ENCODE measurements at places on chromosomes 4 and X.

DNA sequence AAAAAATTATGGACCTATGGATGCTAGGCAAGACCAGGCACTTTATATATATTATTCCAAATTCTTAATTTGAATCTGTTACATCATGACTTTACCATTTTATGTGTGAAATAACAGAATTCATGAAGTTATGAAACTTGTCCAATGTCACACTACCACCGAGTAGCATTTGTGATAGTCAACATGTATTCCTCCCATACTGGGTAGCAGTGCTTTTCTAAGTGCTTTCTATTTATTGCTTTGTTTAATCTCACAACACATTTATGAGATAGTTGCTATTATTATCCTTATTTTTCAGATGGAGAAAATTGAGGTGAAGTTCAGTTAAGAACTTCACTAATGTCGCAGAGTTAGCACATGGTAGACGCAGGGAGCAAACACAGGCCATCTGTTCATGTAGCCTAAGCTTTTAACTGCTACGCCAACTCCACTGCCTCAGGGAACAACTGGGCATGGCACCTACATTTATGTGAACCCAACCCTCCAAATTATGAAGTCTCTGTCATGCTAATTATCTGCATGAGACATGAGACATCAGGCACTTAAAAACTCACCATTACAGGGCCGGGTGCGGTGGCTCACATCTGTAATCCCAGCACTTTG lies 20.8 kb downstream of the GUCY1A1 start:
- no peak for DNase-seq

GRCh38 chrX:3141031-3141430 lies 99.8 kb downstream of the ARSF start:
- DNase-seq, result no peak

- no peak for DNase-seq
Observed at GRCh38 chrX:74814681-74815080, 110.6 kb downstream of the NEXMIF start.

DNA sequence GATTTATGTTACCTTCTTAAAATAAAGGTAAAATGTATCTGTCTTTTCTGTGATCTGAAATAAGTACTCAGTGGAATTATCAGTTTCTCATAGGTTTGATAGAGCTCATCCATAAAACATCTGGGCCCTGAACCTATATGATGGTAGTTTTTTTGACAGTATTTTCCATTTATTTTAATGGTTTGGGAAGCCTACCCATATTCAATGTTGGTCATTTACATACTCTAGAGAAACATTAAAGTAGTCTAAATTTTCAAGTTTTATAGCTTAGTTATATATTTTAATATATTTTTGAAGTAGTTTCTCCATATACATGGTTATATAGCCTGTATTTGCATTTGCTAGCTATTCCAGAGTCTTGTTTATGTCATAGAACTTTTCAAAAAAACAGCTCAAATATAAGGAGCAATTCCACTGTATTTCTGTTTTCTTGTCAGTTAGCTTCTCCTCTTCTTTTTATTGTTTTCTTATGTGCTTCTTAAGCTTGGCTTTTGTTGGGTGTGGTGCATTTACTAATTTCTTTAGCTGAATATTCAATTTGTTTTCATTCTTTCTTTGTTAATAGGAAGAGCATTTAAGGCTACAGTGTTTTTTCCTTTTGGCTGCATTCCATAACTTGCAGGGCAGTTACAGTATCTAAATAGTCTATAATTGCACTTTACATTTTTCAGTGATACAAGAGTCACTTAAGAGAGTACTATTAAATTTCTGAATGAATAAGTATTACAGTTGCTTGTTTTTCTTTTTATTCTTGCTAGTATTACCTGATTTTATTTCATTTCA lies 181.4 kb downstream of the DKK2 start:
- DNase-seq, result no peak

GRCh38 chr4:11287055-11287454 lies 141.6 kb downstream of the HS3ST1 start:
- no peak for DNase-seq

- no peak for DNase-seq
Observed at GRCh38 chr4:109177096-109177810, 125.2 kb downstream of the COL25A1 start.

GRCh38 chr4:40395166-40395900 lies 60.2 kb downstream of the CHRNA9 start:
- DNase-seq, result no peak

DNA sequence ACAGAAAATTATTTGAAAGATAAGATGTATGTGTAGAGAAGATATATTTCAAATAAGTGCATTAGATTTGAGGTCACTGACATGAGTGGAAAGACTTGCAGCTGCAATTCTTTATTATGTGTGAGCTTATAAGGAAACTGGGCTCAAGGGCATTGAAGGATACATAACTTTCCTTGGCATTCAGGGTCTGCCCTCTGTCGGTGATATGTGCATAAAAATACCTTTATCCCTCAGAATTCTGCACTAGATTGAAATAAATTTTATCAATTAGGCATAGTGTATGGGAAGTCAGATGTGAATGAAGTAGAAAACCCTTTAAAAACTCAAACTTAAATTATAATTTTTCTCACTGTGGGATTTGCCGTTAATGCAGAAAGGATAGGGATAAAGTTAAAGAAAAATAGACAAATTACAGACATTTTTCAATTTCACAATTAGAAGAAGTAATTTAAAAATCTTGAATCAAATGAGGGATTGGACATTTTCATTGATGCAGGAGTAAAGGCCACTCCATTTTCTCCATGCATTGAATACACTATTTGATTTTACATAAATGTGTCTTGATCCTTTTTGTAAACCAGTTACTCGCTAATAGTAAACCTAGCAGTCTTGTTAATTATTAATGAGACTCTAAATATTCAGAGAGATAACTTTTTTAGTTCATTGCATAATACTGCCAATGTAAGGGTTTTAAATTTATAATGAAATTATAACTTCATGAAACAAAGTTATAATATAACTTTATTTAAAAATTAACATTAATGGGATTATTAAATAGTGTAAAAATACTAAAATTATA lies 21.0 kb upstream of the ETNPPL start:
- no peak for DNase-seq

DNA sequence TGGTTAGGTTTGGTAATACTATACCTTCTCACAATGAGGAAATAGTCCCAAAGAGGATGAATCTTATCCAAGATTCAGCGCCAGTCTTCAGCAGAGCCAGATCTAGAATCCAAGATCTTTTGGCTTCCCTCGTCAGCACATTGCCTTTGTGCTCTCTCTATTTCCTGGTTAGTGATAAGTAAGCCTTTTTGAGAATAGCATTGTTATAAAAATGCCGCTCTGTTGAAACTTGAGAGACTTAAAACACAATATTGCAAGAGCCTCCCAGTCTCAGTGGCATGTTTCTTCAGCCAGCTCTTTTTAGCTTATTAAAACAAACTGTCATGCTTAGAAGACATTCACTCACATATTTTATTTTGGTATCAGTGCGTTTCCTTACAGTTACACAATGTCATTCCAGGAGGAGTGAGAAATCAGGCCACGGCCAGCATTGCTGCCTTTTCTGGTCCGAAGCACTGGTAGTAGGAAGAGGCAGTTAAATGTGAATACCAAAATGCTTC lies 141.4 kb downstream of the KLHL8 start:
- DNase-seq, result no peak

- no peak for DNase-seq
Observed at GRCh38 chr4:35925806-35926205, 318.5 kb downstream of the ARAP2 start.

DNA sequence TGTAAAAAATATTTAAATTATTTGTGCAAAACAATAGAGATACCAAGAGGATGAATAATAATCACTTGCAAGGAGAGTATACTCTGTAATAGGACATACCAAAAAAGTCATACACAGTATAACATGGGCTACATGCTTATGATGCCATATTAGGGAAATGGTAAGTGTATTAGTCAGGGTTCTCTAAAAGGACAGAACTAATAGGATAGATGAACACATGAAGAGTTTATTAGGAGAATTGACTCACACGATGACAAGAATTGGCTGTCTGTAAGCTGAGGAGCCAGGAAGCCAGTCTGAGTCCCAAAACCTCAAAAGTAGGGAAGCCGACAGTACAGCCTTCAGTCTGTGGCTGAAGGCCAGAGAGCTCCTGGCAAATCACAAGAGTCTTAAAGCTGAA lies 151.2 kb downstream of the DTHD1 start:
- no peak for DNase-seq

DNA sequence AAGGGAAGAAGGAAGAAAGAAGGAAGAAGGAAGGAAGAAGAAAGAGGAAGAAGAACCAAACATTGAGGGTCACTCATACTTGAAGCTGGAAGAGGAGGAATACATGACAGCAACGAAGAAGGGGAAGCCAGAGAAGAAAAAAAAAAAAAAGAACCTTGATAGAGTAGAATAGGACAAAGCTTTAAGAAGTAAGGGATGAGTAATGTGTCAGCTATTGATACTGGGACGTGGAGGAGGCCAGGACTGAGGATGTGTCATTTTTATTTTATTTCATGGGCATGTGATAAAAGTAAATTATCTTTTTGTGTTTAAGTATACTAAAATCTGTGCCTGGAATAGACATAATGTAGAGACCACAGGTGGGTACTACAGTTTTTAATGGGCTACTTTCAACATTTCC lies 6.4 kb downstream of the EDA2R start:
- DNase-seq, result no peak

GRCh38 chr4:87185146-87185870 lies 35.1 kb downstream of the KLHL8 start:
- no peak for DNase-seq

DNA sequence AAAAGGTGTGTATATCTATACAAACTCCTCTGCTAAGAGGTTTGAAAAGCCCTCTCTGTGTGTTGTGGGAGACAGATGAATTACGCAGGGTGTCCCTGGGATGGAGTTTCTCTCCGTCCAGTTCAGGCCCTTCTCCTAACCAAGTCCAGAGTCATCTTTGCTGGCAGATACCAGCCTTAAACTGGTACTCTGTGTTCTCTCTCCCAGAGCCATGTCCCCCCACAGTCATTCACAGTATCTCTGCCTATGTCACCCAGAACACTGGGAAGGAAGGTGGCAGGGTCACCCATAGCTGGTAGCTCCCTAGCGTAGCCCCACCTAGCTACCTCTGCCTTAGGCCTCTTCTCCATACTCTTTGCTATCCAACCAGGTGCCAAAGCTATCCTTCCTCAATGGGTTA lies 8.9 kb downstream of the AMER1 start:
- DNase-seq, result no peak

DNA sequence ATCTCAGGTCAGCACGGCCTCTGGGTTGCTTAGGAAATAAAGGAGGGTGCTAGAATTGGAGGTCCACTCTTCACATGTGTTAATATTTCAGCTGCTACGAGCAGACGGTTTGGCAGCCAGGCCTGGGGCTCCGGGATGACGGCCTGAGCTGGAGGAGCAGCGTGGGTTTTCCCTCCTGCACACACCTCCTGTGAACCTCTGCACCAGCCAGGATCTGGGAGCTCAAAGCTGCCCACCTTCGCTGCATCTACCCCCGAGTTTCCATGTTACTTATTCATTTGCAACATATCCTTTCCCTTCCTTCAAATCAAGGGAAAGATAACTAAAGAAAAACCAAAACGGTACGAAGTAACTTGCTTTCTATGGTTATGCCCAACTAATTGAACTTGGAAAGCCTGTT lies 13.6 kb downstream of the STOX2 start:
- no peak for DNase-seq

DNA sequence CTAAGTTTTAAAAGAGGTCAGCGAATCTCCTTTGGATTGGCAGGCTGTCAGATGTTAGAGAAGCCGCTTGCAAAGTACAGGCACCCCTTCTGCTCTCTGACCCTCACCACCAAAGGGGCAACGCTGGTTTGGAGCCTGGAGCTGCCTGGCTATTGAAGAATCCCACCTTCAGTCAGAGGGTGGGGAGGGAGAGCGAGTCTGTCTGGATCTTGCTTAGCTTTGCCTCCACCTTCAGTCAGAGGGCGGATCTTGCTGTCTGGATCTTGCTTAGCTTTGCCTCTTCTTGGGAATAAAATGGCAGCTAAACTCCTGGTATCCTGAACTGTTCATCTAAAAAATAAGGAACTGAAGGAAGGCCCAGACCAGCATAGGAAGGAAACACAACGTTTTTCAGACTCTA lies 7.3 kb downstream of the CCDC110 start:
- no peak for DNase-seq

DNA sequence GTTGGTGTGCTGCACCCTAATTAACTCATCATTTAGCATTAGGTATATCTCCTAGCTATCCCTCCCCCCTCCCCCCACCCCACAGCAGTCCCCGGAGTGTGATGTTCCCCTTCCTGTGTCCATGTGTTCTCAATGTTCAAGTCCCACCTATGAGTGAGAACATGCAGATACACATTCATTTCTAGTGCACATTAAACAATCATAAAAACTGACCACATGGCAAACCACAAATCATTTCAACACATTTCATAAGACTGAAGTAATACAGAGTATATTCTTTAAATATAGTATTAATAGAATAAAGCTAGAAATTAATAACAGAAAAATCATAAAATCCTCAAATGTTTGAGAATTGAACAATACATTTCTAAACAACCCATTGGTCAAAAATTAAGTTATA lies 34.1 kb downstream of the PRKG2 start:
- DNase-seq, result no peak

DNA sequence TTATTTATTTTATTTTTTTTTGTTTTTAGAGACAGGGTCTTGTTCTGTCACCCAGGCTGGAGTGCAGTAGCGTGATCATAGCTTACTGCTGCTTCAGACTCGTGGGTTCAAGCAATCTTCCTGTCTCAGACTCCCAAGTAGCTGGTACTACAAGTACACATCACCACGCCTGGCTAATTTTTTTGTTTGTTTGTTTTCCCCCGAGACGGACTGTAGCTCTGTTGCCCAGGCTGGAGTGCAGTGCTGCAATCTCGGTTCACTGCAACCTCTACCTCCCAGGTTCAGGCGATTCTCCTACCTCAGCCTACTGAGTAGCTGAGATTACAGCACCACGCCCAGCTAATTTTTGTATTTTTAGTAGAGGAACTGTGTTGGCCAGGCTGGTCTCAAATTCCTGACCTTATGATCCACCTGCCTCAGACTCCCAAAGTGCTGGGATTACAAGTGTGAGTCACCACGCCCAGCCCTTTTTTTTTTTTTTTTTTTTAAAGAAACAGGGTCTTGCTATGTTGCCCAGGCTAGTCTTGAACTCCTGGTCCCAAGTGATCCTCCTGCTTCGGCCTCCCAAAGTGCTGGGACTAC lies 32.2 kb downstream of the COPS4 start:
- no peak for DNase-seq

- DNase-seq, result peak; percentile 1
Observed at GRCh38 chrX:81377329-81377728, 175.4 kb downstream of the SH3BGRL start.

- DNase-seq, result no peak
Observed at GRCh38 chr4:7034262-7035081, 8.7 kb upstream of the TADA2B start.

DNA sequence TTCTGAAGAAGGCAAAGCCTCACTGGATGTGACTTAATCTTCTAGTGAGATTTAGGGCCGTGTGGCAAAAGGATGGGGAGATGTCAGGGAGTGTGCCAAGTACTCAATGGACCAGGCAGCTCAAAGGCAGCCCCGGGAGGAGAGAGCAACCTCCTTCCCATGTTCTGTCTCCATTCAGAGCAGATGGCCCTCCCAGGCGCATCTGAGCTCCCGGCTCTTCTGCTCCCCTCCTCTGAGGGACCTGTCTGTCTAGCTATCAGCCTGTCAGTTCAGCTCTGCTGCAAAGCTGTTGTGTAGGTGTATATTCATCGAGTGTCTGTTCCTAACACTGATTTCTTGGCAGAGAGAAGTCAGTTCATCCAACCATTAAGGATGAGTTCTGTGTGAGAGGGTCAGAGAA lies 10.9 kb upstream of the PORCN start:
- DNase-seq, result no peak

GRCh38 chr4:153509724-153510123 lies 43.6 kb downstream of the TMEM131L start:
- DNase-seq, result no peak

GRCh38 chrX:129786210-129786651 lies 6.5 kb downstream of the SASH3 start:
- no peak for DNase-seq

Data from CD4-positive, alpha-beta T cell treated with Interleukin-12 subunit alpha and Interleukin-12 subunit beta, for 1 hour (primary cell).